ENCODE measurements at places on chromosomes 1 and 21.
A peak's percentile ranks its signal among the peaks of the same experiment; 100 is the strongest.

DNA sequence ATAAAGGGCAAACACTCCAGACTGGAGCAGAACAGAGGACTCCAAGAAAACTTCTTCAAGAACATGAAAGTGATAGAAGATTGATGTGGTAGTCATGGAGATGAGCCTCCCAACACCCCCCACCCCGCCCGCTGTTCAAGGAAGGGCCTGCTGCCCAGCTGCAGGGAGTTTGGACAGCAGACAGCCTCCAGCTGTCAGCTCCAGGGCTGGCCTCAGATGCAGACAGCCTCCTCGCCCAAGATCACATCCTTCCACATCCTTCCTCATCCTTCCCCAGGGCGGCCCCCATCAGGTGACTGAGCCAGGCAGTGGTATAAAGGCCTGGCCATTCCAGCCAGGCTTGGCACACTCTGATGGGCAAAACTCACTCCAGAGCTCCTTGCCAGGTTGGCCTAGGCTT lies 24.6 kb downstream of the HMGN2 start:
- no peak for DNase-seq

GRCh38 chr1:17587693-17588047 lies 48.2 kb downstream of the ARHGEF10L start:
- no peak for DNase-seq

GRCh38 chr1:8047686-8048445 lies 21.8 kb upstream of the ERRFI1 start:
- DNase-seq, result no peak

DNA sequence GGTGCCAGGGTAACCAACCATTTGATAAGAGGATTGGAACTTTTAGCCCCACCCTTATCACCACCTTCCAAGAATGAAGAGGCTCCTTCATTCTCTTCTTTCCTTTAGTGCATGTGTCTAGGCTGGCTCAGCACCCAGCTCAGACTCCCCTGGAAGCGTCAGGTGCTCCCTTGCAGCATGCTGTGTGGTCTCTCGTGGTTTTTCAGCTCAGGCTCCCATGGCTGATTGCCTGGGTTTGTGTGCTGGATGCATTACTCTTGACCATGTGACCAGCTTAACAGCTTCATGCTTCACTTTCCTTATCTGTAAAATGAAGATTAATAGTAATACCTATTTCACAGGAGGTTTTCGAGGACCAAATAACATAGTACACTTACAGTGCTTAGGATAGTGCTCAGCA lies 198.4 kb downstream of the HHAT start:
- no peak for DNase-seq

- no peak for DNase-seq
Observed at GRCh38 chr1:176174108-176174507, 33.0 kb downstream of the COP1 start.

- no peak for DNase-seq
Observed at GRCh38 chr21:23812485-23812884, 1794.8 kb downstream of the MRPL39 start.

DNA sequence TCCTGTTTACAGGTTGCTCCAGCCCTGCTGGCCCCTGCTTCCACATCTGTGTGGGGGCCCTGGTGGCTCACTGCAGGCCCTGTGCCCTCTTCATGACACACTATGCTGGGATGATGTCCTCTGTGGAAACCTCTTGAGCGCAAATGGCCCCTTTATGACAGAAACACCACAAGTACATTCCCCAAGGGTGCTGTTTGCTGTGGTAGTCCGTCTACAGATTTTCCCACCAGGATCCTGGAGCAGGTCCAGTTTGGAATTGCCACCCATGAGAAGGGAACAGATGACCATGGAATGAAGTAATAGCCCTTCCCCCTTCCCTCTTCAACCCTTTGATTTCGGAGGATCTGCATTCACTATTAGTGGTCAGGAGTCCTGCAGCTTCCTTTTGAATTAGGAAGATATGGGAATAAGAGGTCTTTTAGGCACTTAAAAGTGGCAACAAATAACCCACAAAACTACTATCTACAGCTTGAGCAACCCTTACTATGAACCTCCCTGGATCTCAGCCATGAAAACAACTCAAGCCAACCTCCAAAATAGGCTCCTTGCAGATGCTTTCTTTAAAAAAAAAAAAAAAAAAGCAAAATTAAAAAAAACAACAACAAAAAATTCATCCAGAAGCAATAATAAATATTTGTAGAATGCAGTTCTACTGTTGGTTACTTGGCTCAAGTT lies 121.9 kb upstream of the TSPAN2 start:
- no peak for DNase-seq

GRCh38 chr1:204900721-204901120 lies 30.1 kb downstream of the NFASC start:
- DNase-seq, result no peak

- DNase-seq, result no peak
Observed at GRCh38 chr1:47664356-47664755, 226.5 kb downstream of the FOXD2 start.

- DNase-seq, result no peak
Observed at GRCh38 chr21:42584296-42584641, 69.2 kb upstream of the PDE9A start.

DNA sequence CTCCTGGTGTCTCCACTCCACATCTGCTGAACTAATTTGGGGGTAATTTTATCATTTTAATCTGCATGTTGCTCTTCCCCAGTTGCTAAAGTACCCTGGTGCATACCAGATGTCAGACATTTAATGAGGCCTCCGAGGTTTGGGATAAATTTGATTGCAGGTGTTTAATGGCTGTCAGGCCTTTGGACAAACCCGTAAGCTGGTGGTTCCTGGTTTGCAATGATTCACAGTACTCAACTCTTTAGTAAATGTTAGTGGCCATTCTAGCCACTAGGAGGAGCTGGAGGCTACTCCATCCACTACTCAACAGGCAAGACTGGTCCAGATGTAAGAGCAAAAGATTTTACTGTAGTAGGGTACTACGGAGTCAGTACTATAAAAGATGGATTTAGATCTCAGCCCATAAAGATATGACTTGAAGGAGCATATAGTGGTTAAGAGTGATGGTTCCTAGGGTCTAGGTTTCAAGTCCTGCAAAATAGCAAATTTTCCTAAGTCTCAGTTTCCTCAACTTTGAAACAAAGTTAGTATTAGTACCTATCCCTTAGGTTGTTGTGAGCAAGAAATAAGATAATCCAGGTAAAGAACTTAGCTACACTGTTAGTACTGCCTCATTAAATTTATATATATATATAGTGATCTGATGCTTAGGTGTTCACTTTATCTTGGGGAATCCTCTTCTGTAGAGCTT lies 132.8 kb downstream of the SNX7 start:
- peak; percentile 3 for DNase-seq

DNA sequence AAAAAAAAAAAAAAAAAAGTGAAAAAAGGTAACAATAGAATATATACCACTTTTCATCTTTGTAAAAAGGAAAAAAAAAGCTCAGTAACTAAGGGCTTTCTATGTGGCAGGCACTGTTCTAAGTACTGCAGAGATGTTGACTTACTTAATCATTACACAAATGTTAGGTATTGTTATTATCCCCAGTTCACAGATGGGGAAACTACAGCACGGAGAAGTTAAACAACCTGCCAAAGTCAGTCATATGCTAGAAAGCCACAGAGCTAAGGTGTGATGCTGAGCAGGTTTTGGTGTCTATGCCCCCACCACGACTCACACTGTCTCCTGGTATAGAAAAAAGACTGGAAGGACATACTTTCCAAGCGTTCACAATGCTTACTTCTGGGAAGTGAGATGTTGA lies 6.6 kb upstream of the PNRC2 start:
- no peak for DNase-seq

GRCh38 chr21:33924079-33924765 lies 8.6 kb upstream of the ATP5PO start:
- peak; percentile 81 for DNase-seq

GRCh38 chr1:36224537-36225282 lies 467 bp downstream of the THRAP3 start:
- peak; percentile 66 for DNase-seq

- DNase-seq, result no peak
Observed at GRCh38 chr1:214445831-214446614, 105.4 kb downstream of the PTPN14 start.
